ENCODE measurements at places on chromosomes 12 and 14.

GRCh38 chr14:52121441-52121840, 52.6 kb upstream of the NID2 start:
- DNase-seq: no peak

DNA sequence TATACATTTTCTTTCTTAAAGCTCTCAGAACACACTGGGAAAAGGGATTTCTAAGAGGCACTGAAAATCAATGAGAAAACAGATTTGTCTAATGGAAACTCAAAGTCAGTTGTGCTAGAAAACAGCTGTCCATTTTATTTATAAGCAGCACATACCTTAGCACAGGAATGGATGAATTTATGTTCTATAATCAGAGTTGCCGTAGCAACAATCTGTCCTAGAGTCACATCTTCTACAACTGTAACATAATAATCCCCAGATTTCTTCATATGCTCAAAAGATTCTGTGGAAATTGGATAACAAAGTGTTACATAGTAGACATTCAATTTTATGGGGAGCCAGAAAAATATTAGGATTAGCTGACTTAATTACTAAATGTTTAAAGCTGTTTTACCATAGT, 9.8 kb downstream of the GNPNAT1 start:
- DNase-seq: no peak

- DNase-seq: no peak
Observed at GRCh38 chr14:98954349-98955000, 317.5 kb downstream of the BCL11B start.

DNA sequence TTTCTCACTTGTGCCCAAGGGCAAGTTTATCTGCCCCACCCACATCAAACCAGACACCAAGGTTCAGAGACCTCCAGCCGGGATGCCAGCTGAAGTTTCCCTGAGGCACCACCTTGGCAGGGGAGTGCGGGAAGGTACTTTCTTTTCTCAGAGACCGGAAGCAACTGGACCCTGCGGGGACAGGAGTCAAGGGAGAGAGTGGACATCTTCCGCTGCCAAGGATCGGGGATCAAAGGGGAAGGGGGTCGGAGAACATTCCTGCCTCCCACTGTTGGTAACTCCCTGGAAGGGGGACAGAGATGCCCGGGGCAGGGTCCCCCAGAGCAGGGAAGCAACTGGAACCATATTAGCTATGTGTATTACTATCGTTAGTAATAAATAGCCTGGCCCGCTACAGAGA, 161.8 kb downstream of the DICER1 start:
- DNase-seq: no peak

- DNase-seq: no peak
Observed at GRCh38 chr14:84312551-84312950, 1217.4 kb upstream of the FLRT2 start.

- no peak for DNase-seq
Observed at GRCh38 chr12:131929581-131930456, 743 bp downstream of the PUS1 start.

- no peak for DNase-seq
Observed at GRCh38 chr12:60317361-60317760, 721.5 kb downstream of the SLC16A7 start.

GRCh38 chr14:34971381-34971780, 11.4 kb upstream of the SRP54 start:
- DNase-seq: no peak

DNA sequence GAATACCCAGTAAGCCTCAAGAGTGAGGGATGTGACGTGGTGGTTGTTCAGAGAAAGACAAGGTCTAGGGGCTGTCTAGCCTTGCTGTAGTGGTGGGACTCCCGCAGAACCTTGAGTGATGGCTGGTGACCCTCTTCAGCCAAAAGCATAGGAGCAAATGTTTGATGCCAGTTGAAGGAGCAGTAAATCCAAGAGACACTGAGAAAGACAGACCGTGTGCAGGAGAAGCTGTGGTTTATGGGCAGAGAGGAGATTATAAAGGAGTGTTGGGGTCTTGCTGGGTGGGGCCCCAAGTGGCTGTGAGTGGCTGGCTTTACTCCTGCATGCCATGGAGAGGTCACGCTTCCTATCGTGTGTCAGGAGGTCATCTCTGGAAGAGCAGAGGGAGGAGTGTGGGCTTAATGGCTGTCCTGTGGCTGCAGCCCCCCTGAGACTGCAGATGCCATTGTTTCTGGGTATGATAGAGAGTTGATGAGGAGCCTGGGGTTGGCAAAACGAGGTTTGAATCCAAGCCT, 152.0 kb upstream of the CCND2 start:
- no peak for DNase-seq

DNA sequence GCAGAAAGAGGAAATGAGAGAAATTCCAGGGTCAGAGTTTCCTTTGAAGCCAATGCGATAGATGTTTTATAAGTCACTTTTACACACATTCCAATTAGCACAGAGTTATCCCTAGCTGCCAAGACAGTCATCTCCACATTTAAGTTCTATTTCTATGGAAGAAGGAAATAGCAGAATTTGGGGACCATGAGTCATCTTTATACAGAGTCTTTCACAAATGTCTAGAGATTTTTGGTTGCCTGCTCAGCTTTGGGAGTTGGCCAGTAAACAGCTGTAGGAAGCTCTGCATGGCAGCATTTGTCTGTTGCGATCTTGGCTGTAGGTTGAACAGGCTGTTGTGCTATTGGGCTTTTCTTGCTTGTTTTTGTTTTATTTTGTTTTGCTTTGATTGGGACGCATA, 884.3 kb downstream of the GALC start:
- DNase-seq: peak; percentile 83

DNA sequence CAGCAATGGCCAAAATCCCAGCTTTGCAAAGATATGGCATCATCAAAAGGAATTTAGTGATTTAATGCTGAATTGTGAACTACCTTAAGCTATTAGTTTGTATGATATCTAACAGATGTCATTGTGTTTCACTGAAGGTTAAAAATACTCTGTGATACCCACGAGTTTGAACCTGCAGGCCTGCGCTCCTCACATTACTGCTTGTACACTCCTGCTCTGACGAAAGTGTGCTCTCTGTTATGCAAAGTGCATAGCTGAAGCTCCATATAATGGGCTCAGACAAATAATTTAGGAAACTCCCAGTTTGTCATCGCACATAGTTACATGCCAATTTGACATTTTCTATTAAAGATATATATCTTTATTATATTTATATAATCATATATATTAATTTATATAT, 52.2 kb downstream of the SPPL3 start:
- no peak for DNase-seq

DNA sequence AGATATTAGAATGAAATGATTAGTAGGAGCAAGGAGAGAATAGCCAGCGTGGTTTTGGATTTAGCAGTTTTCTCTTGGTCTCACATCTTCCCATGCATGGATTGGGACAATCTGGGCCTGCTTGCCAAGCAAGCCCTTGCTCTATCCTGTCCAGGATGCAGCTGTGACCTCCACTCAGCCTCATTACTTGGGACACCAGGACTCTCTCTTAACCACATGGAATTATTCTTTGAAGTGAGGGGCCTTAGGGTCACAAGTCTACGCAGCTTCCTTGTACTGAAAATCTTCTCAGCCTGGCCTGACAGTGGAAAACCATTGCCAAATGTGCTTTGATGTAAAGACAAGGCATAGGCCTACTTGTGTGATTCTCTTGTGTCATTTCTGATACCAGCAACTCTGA, 28.0 kb upstream of the DCN start:
- DNase-seq: no peak

GRCh38 chr14:90553921-90554336, 157.1 kb downstream of the CALM1 start:
- no peak for DNase-seq

DNA sequence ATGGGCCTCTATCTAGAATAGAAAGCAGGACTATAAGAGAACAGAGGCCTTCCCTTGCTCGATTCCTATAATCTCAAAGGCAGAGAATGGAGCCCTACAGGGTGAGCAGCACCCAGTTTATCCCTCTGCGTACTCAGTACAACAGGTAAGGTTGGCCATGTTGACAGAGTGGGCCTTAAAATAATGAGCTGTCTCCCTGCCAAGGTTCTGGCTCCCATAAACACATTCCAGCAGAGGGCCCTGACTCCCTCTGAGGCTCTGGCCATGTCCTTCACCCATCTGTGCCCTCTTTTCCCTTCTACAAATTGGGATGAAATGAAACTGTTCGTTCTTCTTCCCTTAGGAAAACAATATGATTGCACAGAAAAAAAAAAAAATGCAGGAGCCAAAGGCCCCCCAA, 16.9 kb upstream of the PNMA1 start:
- DNase-seq: no peak

DNA sequence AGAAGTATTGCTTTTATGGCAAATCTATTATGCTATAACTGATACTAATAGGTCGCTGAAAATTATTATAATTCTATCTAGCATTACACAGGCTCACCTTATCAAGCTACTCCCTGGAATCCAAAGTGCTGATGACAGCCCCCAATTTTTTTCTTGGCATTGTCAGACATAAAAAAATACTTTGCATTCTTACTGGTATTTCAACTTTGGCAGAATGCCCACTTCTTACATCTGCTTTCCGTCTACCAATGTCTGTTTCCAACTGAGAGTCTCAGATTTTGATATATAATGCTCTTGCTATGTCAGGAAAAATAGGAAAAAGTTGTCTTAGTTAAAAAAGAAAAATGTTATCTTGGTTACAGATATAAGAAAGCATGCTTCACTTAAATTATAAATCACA, 615.4 kb downstream of the C12orf50 start:
- peak; percentile 67 for DNase-seq

DNA sequence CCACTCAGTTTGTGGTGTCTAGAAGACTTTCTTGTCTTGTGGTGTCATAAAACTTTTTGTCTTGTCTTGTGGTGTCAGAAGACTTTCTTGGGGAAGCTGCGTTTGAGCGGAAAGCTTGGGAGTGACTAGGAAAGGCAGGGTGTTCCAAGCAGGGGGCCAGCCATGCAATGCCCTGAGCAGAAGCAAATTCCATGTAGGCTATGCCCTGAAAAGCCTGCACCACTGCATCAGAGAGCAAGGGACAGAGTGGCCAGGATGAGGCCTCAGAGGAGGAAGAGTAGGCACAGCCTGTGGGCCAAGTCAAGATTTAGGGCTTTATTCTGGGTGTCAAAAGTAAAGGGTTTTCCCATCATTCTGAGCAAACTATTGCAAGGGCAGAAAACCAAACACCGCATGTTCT, 14.5 kb downstream of the KRT8 start:
- no peak for DNase-seq

DNA sequence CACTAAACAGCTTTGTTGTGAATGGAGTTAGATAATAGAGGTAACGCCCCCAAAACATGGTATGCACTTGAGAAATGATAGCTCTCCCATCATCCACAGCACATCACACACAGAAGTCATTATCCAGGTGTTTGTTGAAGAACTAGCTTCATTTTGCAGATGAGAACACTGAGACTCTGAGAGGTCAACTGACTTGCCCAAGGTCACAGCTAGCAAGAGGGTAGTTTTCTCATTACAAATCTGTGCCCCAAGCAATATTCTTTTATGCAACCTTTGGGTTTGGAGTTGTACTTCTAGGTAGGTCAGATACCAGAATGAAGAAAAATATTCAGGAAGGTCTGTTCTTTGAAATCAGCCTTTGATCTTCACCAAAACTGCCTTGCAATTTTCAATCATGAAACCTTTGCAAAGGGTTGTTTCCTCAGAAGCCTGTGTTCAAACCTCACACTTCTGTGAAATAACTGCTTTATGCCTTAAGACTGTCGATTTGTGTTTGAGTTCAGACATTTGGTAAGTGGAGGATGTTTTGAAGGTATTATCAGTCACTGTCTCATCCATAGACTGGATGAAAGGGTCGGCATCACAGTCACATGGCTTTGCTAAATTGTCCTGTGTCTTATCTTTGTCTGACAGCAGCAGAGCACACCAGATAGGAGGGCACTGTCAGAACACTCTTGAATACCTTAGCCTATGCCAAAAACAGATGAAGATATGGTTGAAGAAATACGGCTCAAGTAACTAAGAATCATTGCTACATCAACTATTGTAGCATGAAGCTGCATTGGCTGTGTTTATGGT, 233.2 kb upstream of the BTG1 start:
- no peak for DNase-seq

GRCh38 chr14:93135399-93135798, 19.7 kb upstream of the ITPK1 start:
- no peak for DNase-seq

DNA sequence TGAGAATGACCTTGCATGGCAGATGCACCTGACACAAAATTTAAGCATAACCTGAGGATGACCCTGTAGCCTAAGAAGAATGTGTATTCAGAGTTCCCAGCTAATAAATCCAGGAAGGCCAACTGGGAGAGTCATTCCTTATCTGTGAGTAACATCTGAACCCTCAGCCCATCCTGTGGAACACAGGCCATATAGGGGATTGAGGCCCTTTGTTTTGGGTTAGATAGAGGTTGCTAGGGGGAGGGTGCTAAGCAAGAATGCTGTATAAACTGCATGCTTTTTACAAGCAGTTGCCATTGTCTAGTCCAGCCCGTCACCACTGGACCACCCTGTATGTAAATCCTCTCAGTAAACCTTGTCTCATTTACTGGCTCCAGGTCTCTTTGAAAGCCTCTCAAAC, 77.0 kb downstream of the BICD1 start:
- DNase-seq: no peak

- DNase-seq: no peak
Observed at GRCh38 chr12:72214163-72214562, 58.0 kb upstream of the TRHDE start.

GRCh38 chr12:105705765-105706164, 375.3 kb downstream of the C12orf75 start:
- DNase-seq: peak; percentile 72

- no peak for DNase-seq
Observed at GRCh38 chr12:2373307-2373706, 320.5 kb downstream of the CACNA1C start.

DNA sequence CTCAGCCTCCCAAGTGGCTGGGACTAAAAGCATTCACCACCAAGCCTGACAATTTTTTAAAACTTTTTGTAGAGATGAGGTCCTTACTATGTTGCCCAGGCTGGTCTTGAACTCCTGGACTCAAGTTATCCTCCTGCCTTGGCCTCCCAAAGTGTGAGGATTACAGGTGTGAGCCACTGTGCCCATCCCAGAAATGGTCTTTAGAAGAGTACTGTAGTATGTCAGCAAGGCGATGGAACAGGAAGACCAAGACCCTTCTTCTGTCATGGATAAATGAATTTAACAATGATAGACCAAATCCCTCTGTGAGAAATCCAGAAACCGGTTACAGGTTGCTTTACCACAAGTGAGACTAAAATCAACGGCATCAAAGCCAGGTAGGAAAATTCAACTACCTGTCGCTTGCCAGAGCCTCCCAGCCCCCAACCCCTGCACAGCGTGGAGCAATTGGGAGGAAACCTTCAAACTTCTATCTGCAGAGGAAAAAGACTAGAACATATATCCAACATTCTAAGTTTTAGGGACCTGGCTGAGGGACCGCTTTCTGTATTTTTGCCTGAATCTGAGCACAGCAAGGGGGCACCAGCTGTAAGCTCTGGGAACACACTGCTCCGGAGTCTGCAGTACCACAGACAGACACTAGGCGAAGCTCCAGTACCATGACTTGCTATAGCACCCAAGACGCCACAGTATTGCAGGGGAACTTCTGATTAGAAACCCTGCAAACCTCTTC, 51.3 kb downstream of the CPSF6 start:
- DNase-seq: peak; percentile 73

GRCh38 chr14:39228509-39229221, 5.0 kb upstream of the MIA2 start:
- DNase-seq: no peak

- peak; percentile 41 for DNase-seq
Observed at GRCh38 chr14:52325630-52326029, 11.5 kb downstream of the PTGER2 start.

All from astrocyte of the spinal cord (primary cell).